Hepatocyte (in vitro differentiated cells): ENCODE measurements at places on chromosomes 6 and 20. TPM values are rescaled to one million over a fixed set of nuclear protein-coding genes. Genes with fewer than 3 reads are reported as not detected.

- no peaks in the 10 kb centered on the region for H3K27me3 ChIP-seq
- H3K4me3 ChIP-seq: no peak overlapping the region
- H3K36me3 ChIP-seq: no peaks in the 10 kb centered on the region
Observed at GRCh38 chr20:54335299-54335698, 127.4 kb downstream of the PFDN4 start.

- no peaks in the 10 kb centered on the region for H3K4me1 ChIP-seq
- no peaks in the 10 kb centered on the region for H3K36me3 ChIP-seq
- no peak for DNase-seq
- H3K27me3 ChIP-seq: peaks cover 19% of the 10 kb centered on the region
Observed at GRCh38 chr6:123812621-123813020, 9.0 kb downstream of the NKAIN2 start.

DNA sequence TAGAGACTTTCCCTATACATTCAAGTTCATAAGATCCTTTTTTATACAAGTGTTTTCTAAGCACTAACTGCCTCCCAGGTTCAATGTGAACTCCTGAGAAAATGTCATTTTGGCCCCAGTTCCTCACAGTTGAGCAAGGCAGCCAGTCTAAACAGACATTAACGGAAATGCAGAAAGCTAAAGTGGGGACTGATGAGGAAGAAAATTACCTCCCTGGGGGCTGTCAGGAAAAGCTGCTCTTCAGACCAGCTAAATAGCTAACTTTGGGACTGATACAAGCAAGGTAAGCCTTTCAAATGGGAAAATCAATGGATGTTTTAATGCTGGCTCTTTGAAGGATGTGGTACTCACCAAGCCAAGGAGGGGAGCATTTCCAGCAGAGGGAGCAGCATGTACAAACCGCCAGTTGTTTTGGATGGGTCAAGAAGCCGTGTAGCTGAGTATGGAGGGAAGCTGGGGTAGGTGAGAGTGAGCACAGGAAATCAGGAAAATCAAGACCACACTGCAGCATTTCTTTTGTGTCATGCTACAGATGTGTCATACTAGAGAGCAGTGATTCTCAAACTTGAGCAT, 180.8 kb upstream of the CHD6 start:
- H3K36me3 ChIP-seq: no peaks in the 10 kb centered on the region
- H3K27ac ChIP-seq: no peak overlapping the region
- no peaks in the 10 kb centered on the region for H3K27me3 ChIP-seq

GRCh38 chr6:33431880-33432541, 12.1 kb downstream of the SYNGAP1 start:
- H3K27me3 ChIP-seq: no peaks in the 10 kb centered on the region
- H3K36me3 ChIP-seq: no peaks in the 10 kb centered on the region
- H3K4me1 ChIP-seq: peaks cover 38% of the 10 kb centered on the region
- no peak overlapping the region for H3K27ac ChIP-seq

GRCh38 chr6:75333676-75334200, 49.1 kb upstream of the TMEM30A start:
- no peak for DNase-seq
- H3K36me3 ChIP-seq: no peaks in the 10 kb centered on the region
- H3K27me3 ChIP-seq: no peaks in the 10 kb centered on the region
- H3K4me1 ChIP-seq: peaks cover 8% of the 10 kb centered on the region
- no peak overlapping the region for H3K27ac ChIP-seq
- H3K4me3 ChIP-seq: no peak overlapping the region

DNA sequence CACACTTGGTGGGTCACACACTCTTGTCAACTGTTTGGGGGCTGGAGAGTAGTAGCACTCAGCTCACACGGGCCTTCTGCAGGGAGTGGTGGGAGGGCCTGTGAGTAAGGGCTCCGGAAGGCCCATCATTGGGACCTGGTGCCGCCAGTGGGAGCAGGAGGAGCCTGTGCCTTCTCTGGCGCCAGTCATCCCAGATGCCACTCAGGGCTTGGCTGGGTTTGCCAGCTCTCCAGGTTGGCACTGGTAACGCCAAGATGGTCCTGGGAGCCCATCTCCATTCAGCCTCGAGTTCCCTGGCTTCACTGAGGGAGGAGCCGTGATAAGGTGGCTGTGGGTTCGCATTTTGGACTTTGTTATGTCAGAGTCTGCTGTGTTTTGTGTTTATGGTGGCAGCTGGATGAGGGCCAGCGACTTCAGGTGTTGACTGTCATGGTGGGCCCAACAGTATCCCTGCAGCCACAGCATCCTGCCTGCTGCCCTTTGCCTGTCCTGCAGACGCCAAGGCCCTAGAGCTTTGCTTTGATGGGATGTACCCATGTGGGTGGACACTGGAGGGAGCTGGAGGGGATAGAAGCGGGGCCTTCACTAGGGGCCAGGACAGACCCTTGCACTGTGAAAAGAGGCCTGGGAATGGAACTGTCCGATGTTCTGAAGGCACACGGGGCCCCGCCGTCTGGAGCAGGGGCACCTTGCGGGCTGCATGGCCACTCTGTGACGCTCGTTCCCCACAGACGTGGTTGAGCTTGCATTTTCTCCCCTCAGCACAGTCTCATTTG, 13.3 kb upstream of the DNAJC5 start:
- DNase-seq: no peak
- no peaks in the 10 kb centered on the region for H3K36me3 ChIP-seq
- H3K4me1 ChIP-seq: no peaks in the 10 kb centered on the region
- H3K27ac ChIP-seq: no peak overlapping the region
- no peaks in the 10 kb centered on the region for H3K27me3 ChIP-seq
- H3K4me3 ChIP-seq: no peak overlapping the region

The TFAP2A gene
- 14.9 and 17.5 TPM in 2 replicates for polyA plus RNA-seq
